ENCODE measurements at places on chromosomes 16 and 17.

- DNase-seq, result peak; percentile 83
Measured at GRCh38 chr17:40560592-40561293, 4.5 kb downstream of the CCR7 start.

DNA sequence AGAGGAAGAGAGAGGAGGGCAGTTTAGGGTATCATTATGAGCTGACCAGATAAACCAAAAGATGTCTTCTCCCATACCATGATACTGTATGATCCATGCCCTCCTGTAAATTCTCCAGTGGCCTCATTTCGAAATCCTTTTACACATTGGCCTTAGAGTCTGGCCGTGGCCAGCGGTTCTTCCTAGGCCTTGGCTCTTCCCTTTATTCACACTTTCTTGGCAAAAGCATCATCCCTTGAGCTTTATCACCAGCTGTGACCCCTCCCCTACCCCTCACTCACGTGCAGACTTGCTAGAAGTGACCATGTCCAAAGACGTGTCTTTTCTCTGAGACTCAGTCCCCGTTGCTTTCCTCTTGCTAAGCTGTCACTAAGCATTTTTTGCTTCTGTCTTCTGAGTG lies 22.8 kb downstream of the KATNIP start:
- no peak for DNase-seq

DNA sequence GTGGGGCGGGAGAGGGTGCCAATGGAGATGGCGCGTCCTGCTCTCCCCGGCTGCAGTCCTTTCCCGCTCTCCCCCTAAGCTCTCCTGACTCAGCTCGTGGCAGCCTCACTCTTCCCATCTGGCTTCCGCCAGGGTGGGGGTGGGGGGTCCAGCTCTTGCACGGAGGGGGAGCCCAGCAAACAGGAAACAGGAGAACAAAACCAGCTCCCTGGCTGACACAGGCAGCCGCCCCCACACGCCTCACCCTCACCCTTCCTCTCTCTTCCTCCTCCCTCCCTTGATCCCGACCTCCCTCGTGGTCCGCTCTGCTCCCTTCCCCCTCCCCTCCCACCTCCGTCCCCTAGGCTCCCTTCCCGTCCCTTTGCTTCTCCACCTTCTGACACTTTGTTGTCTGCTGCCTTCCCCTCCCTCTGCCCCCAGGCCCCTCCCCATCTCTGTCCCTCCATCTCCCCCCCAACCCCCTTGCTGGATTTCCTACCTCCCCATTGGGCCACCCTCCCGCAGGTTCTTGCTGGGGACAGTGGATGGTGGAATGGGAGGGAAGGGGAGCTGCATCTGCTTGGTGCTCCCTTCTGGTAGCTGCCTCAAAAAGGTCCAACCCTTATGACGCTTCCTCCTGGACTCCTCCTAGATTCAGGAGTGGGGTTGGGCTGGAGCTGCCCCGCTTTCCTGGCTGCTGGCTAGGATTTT lies 23.7 kb downstream of the ARHGAP23 start:
- no peak for DNase-seq

DNA sequence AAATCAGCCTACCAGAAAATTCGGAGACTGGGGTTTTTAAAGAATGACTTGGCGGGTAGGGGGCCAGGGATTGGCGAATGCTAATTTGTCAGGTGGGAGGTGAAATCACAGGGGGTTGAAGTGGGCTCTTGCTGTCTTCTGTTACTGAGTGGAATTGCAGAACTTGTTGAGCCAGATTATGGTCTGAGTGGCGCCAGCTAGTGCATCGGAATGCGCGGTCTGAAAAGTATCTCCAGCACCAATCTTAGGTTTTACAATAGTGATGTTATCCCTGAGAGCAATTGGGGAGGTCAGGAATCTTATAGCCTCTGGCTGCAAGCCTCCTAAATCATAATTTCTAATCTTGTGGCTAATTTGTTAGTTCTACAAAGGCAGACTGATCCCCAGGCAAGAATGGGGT lies 762 bp upstream of the RBL2 start:
- DNase-seq, result no peak

DNA sequence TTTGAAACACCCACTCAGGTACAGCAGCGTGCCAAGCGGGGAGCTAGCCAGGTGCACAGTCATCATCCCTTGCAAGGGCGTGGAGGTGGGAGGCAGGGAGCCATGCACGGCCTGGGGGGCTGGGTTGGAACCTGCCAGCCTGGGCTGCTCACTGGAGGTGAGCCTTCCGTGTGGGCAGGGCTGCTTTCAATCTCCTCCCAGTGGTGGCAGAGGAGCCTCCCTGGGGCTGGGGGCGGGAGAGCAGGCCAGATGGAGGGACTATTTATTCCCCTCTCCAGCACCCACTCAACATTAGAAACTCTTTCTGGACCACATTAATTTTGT lies 90.3 kb downstream of the KATNIP start:
- DNase-seq, result no peak

GRCh38 chr17:79251824-79252223 lies 177.2 kb downstream of the ENGASE start:
- no peak for DNase-seq

GRCh38 chr16:30874244-30874820 lies 19.5 kb downstream of the BCL7C start:
- peak; percentile 5 for DNase-seq
